ENCODE measurements at places on chromosomes 3 and 15.

- no peak for DNase-seq
Observed at GRCh38 chr3:128210711-128211110, 57.4 kb downstream of the EEFSEC start.

DNA sequence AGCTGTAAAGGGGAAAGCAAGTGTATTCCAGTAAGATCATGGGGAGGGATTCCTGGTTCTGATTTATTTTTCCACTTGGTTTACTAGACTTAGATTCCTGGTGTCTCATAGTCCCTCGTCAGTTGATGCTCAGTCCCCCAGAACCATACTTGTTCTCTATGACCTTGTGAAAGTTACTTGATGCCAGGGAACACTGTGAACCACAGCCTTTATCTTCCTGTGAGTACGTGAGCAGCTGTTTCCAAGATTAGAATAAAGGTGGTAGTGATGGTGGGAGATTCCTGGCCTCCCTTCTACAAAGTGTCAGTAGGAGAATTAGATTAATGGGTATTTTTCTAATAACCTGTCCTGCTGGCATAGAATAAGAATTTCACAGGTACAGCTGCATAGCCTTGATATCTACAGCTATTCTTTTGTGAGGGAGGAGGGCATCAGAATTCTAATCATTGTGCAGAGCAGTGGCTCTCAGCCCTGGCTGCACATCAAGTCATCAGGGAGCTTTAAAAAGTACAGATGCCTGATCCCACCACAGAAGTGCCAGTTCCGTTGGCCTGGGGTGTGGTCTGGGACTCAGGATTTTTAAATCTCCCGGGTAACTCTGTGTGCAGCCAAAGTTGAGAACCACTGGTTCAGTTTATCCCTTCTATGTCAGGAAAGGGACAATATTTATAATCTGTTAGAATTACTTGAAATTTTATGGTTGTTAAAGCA is 20.0 kb downstream of the GPD1L start:
- no peak for DNase-seq

DNA sequence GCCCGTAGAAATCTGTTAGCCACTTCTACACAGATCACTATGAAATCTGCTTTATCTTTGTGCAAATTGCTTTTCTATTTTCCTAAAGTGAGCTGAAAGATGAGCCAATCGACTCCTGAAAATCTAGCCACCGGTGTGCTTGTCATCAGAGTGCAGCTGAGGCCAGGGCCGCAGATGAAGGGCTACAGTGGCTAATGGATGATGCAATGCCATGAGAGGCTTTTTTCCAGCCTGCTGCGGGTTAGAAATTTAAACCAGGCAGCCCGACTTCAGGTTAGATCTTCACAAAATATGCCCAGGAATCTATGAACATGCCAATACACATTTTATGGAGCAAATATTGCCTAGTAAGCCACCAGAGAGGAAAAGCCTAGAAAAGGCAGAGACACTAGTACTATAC is 948.2 kb upstream of the CFAP20DC start:
- no peak for DNase-seq

GRCh38 chr3:87073496-87074145 is 82.7 kb upstream of the VGLL3 start:
- DNase-seq: no peak

DNA sequence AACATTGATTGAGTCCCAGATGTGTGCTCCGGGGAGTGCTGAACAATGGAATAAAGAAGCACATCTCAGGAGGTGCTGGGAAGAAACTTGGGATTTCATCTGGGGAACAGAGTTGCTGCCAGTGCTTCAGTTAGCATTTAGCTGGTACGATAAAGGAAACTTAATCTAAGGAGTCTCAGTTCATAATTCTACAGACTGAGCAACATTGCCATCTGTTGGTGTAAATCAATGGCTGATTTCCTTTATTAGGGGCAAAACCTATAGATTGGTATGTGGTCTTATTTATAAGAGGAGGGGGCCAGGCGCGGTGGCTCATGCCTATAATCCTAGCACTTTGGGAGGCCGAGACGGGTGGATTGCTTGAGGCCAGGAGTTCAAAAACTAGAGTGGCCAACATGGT is 8.9 kb downstream of the MKRN2OS start:
- no peak for DNase-seq

- no peak for DNase-seq
Observed at GRCh38 chr3:124372775-124373174, 357.5 kb upstream of the UMPS start.

GRCh38 chr15:90585863-90586262 is 56.1 kb downstream of the CRTC3 start:
- DNase-seq: no peak

DNA sequence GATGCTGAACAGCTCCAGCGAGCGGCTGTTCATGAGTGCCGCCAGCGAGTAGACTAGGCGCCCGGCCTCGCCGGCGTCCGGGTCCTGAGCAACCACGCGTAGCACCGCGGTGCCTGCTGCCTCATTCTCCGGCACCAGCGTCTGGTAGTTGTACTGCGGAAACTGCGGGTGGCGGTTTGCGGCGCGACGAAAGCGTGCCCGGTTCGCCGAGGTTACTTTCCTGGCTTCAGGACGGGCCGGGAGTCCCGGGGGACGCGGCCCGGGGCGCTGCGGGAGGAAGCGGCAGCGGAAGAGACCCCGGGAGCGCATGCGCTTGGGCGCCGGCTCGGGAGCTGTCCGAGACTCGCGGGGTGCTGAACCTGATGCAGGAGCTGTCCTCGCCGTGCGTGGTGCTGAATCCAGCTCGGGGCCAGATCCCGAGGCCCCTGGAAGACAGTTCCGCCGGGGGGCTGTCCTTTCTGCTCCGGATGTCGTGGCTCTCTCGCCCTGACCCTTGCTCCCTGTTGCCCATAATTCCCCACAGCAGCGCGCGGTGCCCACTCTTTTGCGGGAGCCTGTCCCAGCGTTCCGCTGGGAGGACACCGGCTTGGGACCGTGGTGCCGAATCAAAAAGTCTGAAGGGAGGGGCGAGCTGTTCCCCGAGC is 1.1 kb downstream of the CELSR3 start:
- DNase-seq: no peak

DNA sequence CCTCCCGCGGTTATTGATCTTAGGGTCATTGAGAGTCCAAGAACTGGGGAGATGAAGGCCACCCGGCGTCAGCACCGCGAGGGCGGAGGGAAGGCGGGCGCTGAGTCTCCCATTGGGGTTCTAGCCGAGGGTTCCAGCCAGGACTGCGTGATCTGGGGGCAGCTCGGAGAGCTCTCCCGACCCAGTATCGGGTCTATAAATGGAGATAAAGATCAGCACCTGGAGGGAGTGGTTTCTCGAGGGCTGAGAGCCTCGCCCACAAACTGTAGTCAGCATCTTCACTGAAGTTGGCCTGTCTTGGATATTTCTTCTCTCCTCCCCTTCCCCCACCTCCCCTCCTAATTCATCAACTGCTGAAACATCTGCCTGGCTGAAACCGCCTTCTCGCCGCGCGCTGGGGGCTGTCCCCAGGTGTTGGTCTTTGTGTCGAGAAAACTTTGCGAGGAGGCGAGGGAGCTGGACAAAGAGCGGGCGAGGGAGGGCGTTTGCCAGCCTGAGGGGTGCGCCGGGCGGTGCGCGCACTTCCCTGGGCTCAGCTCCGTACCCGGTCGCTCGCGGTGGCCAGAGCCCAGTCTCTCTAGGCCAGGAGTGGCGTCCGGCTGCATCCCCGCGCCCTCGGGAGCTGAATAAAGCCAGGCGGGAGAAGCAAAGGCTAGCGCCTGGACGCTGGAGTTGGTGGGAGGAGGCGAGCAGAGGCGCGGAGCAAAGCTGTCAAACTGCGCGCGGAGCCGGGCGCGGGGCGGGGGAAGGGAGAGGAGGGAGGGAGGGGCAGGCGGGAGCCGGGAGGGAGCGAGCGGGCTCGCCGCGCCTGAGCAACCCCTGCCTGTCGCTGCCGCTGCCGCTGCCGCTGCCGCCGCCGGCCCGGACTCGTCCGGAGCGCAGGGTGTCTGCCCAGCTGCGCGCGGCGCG is at the start of gene ST8SIA2:
Gene ST8SIA2 (plus strand): TSS at position 811 of the 909 bp plus-strand sequence. CDS start 184 bp downstream, outside the sequence.
- no peak for DNase-seq

- no peak for DNase-seq
Observed at GRCh38 chr15:93671387-93671943, 559.9 kb upstream of the MCTP2 start.

GRCh38 chr3:44265815-44266214 is 24.1 kb downstream of the TOPAZ1 start:
- DNase-seq: no peak

DNA sequence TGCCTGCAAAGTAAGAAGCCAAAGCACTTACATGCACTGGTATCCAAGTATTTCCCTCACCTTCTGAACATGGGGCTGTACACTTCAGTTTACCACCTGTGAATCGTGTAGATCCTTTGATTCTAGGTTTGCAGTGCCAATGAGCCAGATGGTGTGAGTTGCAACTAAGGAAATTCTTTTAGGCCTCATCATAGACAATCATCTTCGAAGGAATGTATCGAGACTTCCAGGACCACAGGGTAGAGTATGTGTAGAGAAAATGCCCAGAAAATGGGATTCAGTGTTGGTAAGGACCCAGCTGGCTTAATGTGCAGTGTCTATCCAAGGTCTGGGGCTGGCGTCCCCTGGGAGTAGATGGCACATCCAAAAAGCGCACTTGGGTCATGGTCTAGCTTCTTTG is 323.2 kb upstream of the TPM1 start:
- no peak for DNase-seq

GRCh38 chr3:160135851-160136250 is 89.4 kb upstream of the C3orf80 start:
- no peak for DNase-seq

DNA sequence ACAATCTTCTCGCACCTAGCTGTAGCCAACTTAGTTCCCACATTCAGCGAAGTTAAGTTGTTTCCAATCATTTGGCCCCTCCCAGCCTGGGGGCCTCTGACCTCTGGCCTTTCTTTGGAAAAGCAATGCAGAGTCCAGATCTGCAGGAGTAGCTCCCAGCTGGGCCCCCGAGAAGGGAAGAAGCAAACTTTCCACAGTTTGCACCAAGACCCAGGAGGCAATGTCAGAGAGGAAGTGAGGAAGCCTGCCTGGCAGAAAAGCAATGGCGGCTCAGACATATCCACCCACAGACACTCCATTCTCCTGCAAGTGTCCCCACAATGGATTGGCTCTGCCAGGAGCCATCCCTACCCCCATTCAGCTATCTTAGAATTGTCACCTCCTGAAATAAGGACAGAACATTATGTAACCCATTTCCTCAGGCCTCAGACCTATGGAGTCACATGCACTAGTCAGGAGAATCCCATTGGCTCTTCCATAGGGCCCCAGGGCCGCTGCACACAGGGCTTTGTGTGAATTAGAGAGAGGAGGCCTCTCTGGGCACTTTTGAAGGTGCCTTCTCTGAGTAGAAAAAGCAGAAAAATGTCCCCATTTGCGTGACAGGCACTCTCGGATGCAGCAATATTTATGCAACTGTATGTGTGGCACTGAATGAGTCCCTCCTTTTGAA is 3.0 kb upstream of the BUB1B start:
- DNase-seq: no peak

DNA sequence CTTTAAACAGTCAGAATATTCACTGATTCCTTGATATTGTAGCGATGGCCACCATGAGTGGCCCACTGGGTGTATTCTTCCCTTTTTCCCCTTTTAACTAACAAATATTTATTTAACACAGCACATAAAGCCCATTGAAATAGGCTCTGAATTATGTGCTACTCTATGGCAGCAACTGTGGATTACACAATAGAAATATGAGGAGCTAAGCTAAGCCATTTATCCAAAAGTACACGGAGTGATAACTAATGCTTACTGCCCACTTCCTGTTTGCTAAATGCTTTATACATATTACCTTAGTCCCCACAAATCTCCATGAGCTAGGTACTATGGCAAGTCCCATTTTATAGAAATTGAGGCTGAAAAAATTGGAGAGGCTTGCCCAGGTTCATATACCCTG is 17.9 kb downstream of the ILDR1 start:
- no peak for DNase-seq

GRCh38 chr3:189490337-189490736 is 140.9 kb upstream of the TP63 start:
- no peak for DNase-seq

Data from SW480 (cell line).